ENCODE measurements at places on chromosomes 5 and 9.

DNA sequence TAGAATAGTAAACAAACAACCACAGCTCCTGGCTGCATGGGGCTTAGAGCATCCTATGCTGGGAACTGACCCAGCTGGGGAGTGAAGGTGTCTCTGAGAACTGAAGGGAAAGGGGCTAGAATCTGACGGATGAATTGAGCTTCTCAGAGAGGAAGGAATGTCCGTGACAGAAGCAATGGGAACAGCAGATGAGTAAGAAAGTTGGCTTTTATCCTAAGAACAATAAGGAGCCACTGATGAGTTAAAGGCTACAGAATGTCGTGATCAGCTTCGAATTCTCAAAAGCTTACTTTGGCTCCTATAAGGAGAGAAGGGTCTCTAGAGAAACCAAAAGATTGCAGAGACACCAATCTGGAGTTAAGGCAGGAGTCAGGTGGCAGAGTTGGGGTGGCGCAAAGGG lies 52.6 kb downstream of the EBF1 start:
- DNase-seq, result no peak

- no peak for DNase-seq
These were observed 135.4 kb upstream of the MSX2 start for GRCh38 chr5:174589011-174589410.

DNA sequence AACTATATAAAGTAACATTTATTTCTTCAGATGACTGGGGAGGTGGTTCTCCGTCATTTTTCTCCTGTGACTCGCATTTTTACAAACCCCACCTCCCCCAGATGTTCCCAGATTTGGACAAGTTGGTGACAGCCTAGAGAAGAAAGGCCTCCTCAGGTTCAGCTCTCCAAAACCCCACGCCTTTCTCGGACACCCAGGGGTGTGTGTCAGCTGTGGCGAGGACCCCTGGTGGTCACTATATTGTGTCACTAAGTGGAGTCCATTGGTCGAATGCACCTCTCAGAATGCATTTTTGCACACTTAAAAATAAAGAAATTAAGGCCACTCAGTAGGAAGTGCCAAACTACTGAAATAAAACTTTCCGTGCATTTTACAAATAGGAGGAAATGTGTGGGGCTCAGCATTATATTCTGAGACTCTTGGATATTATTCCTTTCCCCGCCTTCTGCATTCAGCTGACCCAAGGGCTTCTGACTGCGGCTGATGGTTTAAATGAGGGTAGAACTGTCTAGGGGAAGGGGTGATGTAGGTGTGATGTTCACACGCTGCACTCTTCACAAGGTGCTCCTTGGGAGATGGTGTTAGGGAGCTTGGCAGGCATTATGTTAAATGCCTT lies 47.6 kb downstream of the ACO1 start:
- peak; percentile 52 for DNase-seq

- no peak for DNase-seq
These were observed 227.1 kb upstream of the DMRT1 start for GRCh38 chr9:614431-614830.

- peak; percentile 64 for DNase-seq
These were observed 2.6 kb upstream of the BOD1 start for GRCh38 chr5:173618927-173619519.

- DNase-seq, result peak; percentile 67
These were observed 20.8 kb upstream of the ADRB2 start for GRCh38 chr5:148805326-148806290.

DNA sequence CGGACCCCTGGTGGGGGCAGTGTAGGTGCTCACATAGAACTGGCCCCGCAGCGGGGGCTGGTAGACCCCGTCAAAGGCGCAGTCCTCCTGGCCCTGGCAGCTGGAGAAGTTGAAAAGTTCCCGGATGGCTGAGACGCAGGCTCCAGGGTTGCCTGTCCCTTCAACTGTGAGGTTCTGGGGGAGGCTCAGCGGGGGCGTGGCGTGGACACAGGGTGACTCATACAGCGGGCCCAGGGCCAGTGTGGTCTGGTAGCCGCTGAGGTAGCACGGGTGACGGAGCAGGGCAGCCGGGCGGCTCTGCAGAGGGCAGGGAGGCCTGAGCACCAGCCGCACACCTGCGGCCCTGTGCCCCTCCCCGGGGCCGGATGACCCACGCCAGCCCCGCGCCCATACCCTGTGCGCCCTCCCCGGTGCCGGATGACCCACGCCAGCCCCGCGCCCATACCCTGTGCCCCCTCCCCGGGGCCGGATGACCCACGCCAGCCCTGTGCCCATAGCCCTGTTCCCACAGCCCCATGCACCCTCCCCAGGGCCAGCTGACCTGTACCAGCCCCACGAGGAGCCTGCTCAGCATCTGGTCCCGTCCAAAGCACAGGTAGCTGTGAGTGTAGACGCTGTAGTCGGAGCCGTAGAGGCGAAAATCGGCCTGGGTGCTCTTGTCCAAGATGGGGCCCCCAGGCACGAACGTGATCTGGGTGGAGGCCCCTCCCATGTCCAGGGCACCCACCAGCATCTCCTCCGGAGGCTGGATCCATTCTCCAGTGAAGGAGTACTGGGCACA lies 5.0 kb downstream of the ENTPD8 start:
- peak; percentile 89 for DNase-seq

- no peak for DNase-seq
These were observed 218.5 kb downstream of the COMMD10 start for GRCh38 chr5:116303340-116303739.

Measured in SJSA1 (cell line).